ENCODE measurements at places on chromosomes 4 and X. TPM values are rescaled to one million over a fixed set of nuclear protein-coding genes. Genes with fewer than 3 reads are reported as not detected.

ARHGAP24 gene
- 78.8 TPM for total RNA-seq

SPANXA2 gene
- total RNA-seq = not detected

DAPP1 gene
- 27.6 TPM for total RNA-seq

SYTL5 gene
- total RNA-seq = 0.49 TPM

TASL gene
- 1.9 TPM for total RNA-seq

CT45A10 gene
- not detected for total RNA-seq

SERTM2 gene
- 0.10 TPM for total RNA-seq

TMPRSS11F gene
- total RNA-seq = 2.3 TPM

FHIP1A gene
- 30.6 TPM for total RNA-seq

SOX3 gene
- total RNA-seq = not detected

Measured in skin of body (tissue), 3 donors.